Astrocyte (in vitro differentiated cells and primary cell): ENCODE measurements at places on chromosomes 6 and 20. TPM values are rescaled to one million over a fixed set of nuclear protein-coding genes. Genes with fewer than 3 reads are reported as not detected.

The CCM2L gene
- 0.11 TPM in 1 of 2 replicates, not detected in the other for total RNA-seq

The ARG1 gene
- not detected in 2 replicates for total RNA-seq

The NCOA3 gene
- total RNA-seq = 30.5 and 31.0 TPM in 2 replicates

DNA sequence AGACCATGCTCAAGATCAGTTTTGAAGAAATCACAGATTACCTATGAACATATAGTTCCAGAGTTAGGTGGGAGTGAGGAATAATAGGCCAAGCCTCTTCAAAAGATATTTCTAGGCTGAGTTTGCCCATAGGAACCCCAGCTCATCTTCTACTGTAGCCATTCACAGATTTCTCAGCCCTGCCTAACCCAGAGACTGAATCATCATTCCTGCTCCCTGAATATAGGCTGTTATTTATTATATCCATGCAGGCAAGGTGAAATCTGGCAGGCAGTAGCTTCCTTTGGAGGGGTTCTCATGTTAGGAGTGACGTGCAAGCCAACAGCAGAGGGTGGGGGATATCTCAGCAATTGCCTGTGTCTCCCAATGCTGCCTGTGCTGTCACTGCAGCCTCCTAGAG is 25.6 kb upstream of the ADGRF4 start:
- DNase-seq = peak; percentile 34

GRCh38 chr6:163559661-163560060 is 145.1 kb downstream of the QKI start:
- DNase-seq = no peak

DNA sequence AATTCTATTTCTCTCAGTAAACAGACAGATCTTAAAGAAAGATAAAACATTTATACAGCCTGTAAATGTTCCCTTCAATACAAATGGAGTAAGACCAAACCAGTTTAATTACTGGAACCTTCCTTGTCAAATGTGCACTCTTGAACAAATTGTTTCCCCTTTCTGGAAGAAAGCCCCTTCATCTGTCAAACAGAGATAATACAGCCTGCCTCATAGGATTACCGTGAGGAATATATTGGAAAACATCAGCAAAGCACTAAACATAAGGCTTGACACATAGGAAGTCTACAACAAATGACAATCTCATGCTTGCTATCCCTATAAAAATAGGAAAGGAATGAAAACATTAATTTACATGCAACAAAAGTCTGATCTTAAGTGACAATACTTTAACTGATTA is 173.8 kb downstream of the PTPRK start:
- no peak for DNase-seq

- no peak for DNase-seq
Observed at GRCh38 chr20:4455301-4455701, 266.4 kb upstream of the PRND start.

DNA sequence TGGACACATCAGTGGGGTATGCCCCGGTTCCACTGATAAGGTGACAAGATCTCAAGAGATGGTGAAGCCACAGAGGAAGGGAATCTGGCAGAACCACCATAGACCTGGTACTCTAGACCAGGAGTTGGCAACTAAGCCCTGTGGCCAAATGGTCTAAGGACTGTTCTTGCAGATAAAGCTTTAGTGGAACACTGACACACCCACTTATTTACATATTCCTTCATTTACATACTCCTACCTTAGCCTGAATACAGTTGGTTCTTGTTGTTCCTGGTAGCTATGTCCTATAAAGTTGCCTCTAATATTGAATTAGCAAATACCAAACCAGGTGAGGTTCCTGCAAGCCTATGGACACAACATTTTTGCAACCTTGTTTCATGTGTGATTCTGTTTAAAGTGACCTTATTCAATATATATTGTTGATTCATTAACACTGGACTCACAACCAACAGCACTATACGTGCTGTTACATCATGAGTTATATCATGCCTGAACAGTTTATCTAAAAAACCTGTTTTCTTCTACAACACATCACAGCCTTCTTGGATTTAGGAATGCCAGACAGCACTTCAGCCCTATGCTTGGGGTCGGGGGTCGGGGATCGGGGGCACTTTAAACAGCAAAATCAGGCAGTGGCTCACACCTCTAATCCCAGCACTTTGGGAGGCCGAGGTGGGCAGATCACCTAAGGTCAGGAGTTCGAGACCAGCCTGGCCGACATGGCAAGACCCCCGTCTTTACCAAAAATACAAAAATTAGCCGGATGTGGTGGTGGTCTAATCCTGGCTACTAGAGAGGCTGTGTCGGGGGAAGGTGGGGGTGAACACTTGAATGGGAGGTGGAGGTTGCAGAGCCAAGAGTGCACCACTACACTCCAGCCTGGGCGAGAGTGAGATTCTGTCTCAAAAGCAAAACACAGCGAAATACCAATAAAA is 2.5 kb downstream of the CCDC167 start:
- DNase-seq = no peak

- no peak for DNase-seq
Observed at GRCh38 chr20:2518558-2518957, 9.8 kb upstream of the ZNF343 start.

DNA sequence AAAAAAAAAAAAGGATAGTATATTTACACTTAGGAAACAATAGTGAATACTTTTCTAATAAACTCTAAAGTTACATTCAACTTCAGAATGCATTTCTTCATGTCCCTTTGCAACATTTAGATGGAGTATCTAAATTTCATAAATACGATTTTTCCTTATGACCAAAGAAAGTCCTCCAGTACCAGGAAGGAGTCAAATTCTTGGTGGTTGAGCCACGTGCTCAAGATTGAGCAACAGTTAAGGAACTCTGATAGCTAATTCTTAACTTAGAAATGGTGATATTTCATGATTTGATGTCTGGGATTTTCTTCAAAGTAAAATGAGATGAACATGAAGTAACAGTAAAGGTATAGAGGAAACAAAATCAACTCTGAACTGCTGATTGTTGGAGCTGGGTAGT is 92.7 kb downstream of the SASH1 start:
- peak; percentile 71 for DNase-seq

DNA sequence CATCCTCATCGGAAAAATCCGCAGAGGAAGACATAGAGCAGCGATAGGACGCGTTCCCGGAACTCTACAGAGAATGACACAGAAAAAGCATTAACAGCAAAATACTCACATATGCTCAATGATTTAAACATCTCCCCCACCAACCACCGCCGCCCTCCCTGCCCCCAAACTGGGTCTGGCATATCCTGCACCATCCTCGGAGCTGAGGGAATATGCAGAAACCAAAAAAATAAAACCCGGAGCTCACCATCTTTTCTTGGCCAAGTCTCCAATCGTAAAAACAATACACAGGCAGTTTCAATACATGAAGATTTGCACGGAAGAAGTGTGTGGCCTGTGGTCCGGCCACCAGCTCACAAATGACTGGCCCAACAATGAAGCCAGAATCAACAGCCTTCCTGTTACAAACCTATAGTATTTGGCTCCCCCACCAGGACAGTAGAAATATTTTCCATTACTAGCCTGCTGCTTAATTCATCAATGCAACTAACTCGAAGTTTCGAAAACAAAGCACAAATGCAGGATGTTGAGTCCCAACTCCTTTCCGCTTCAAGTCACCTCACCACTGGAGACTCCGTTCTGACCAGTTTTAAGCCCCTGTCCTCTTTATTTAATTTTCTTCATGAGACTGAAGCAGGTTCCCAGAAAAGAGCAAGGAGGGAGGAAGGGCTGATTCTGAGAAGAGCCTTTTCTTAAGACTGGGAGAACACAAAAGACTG is 103.2 kb upstream of the BEND6 start:
- peak; percentile 86 for DNase-seq

DNA sequence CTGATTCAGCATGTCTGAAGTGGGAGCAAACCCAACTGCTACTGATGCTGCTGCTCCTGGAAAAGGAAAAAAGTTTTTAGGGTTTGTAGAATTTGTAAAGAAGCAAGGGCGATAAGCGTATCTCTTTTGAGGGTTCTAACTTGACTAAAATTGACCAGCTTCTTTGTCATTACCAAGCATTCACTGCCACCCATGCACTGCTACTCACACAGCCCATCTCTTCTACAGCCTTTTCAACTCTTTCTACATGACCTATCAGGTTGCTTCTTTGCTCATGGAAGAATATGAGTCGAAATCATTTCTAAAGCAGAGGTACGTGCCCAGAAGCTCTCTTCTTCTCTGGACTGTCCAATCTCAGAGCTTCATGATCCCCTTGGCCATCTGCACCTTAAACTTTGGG is 570.9 kb downstream of the EPHA7 start:
- no peak for DNase-seq

DNA sequence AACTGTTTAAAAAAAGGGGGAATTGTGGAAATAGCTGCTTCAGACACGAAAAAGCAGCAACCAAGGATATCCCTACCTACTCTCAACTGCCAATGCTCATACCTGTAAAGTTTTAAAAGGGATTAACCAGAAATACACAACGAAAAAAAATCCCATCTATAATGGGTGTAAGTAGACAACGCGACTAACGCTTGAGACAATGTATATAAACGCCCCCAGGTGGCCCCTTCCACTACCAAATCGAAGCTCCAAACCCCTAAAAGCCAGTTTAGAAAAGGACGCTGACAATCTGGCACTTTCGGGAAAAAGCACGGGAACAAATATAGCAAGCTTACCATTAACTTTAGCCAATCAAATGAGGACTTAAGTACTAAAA is 94.5 kb upstream of the BTN3A2 start:
- DNase-seq = no peak

GRCh38 chr6:108423982-108424705 is 129.3 kb downstream of the AFG1L start:
- DNase-seq = no peak

GRCh38 chr6:151269321-151269995 is 29.7 kb downstream of the AKAP12 start:
- peak; percentile 81 for DNase-seq

- no peak for DNase-seq
Observed at GRCh38 chr20:60649541-60649940, 602.5 kb upstream of the CDH4 start.
